Neural progenitor cell (in vitro differentiated cells): ENCODE measurements at places on chromosomes 1 and 21. TPM values are rescaled to one million over a fixed set of nuclear protein-coding genes. Genes with fewer than 3 reads are reported as not detected.

DNA sequence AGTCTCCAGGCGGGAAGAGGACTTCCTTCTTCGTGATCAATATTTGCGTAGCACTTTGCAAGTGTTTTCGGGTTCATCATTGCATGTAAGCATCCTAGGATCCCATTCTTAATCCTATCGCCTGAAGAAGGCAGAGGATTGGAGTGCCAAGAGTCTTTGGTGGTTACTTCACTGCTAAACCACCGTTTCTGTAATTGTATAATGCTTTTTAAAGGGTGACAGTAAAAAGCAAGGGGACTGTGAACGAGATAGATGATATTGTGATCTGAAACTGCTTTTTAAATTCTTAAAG lies 345 bp upstream of the ALDH9A1 start:
- no peak overlapping the region for H3K27ac ChIP-seq
- DNase-seq: no peak
- peaks cover 10% of the 10 kb centered on the region for H3K4me1 ChIP-seq
- peak overlapping the region; percentile 85 for H3K4me3 ChIP-seq
- H3K36me3 ChIP-seq: no peaks in the 10 kb centered on the region

DNA sequence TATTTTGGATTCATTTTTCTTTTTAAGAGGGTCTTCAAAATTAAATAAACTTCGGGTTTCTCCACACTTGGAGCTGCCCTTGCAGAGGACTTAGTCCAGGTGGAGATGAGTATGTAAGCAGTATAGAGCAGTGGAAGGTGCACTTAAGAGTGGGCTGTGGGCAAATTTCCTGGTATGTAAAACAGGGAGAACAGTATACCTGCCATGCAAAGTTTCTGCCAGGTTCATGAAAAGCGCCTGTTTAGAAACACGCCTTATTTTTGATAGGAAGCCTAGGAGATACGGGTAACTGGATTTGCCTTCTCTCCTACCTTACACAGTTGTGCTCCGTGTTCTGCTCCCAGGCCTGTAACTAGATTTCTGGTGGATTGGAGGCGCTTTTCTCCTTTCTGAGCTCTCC lies 1.2 kb downstream of the KDM4A start:
- peak; percentile 16 for DNase-seq
- H3K36me3 ChIP-seq: peaks cover 9% of the 10 kb centered on the region
- peaks cover 15% of the 10 kb centered on the region for H3K4me1 ChIP-seq

DNA sequence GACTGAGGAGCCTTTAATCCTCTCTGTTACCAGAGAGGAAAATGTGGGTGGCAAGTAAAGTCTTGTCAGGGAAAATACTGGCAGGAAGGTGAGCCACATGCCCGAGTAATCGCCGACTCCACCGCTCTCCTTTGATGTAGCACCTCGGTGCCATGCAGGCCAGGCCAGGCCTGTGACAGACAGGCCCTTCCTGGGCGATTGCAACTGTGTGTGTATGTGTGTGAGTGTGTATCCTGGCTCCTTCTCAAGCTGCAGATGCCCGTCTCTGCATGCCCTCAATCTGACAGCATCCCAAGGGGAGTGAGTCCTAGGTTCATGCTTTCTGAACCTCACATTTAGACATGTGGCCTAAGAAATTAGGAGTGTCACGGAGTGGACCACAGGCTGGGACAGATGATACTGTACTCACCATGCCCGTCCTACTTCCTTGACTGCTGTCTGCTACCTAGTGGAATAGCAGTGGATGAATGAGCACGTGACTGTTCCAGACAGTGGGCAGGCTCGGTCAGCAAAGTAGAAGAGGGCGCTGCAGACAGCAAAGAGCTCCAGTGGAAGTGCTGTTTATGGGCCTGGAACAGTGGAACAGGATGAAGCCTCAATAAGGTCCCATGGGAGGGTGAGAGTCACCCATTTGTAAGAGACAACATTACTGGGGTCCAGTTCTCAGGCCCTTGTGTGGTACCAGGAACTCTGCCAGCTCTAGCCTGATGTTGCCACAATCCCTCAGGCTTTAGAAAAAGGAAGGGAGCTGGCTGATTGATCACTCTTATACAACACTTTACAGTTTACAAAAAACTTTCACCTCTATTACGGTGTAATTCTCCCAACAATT lies 25.3 kb downstream of the SERTAD4 start:
- DNase-seq: no peak
- peaks cover 25% of the 10 kb centered on the region for H3K4me1 ChIP-seq
- H3K36me3 ChIP-seq: no peaks in the 10 kb centered on the region
- H3K4me3 ChIP-seq: no peak overlapping the region
- no peak overlapping the region for H3K27ac ChIP-seq
- H3K27me3 ChIP-seq: peaks cover 27% of the 10 kb centered on the region

- H3K36me3 ChIP-seq: no peaks in the 10 kb centered on the region
- H3K27ac ChIP-seq: no peak overlapping the region
- no peak for DNase-seq
- H3K27me3 ChIP-seq: no peaks in the 10 kb centered on the region
- H3K4me1 ChIP-seq: no peaks in the 10 kb centered on the region
Observed at GRCh38 chr1:14106126-14106525, 406.1 kb downstream of the PRDM2 start.

GRCh38 chr1:22739648-22740385 lies 29.2 kb downstream of the EPHB2 start:
- H3K27ac ChIP-seq: no peak overlapping the region
- no peak for DNase-seq
- no peaks in the 10 kb centered on the region for H3K27me3 ChIP-seq
- peaks cover 24% of the 10 kb centered on the region for H3K4me1 ChIP-seq
- H3K4me3 ChIP-seq: no peak overlapping the region
- H3K36me3 ChIP-seq: no peaks in the 10 kb centered on the region

DNA sequence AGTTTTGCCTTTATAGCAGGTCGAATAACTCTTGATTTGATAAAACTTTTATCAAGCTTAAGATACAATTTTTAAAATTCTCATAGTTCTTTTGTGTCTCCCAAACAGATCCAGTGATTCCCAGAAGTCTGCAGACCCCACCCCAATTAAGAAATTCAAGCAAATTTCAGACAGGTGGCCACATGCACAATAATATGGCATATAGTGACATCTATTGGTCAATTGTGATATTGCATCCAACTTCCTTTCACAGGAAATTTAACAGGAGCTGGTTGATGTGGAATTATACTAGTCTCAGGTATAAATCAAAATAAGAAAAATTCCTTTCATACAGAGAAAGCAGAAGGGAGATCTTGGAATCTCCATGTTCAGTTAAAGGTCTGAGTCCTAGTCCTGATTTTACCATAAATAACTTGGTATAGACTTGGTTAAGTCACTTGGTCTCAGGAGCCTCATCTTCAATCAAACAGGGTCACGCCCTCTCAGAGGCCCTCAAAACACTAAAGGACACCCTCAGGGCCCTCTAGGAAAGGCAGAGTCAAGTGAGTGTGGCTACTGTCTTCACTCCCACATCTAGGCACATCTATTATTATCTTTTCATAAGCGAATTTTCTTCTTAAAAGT lies 24.1 kb downstream of the PIGM start:
- H3K36me3 ChIP-seq: no peaks in the 10 kb centered on the region
- H3K27ac ChIP-seq: no peak overlapping the region
- H3K27me3 ChIP-seq: peaks cover 36% of the 10 kb centered on the region

- DNase-seq: no peak
- no peaks in the 10 kb centered on the region for H3K36me3 ChIP-seq
- H3K27ac ChIP-seq: no peak overlapping the region
- H3K27me3 ChIP-seq: no peaks in the 10 kb centered on the region
- H3K4me1 ChIP-seq: no peaks in the 10 kb centered on the region
Observed at GRCh38 chr1:208944981-208945451, 638.5 kb upstream of the CAMK1G start.

GRCh38 chr1:84738237-84738636 lies 48.0 kb upstream of the SSX2IP start:
- no peaks in the 10 kb centered on the region for H3K36me3 ChIP-seq
- no peak overlapping the region for H3K27ac ChIP-seq
- no peak for DNase-seq
- no peaks in the 10 kb centered on the region for H3K27me3 ChIP-seq
- peaks cover 12% of the 10 kb centered on the region for H3K4me1 ChIP-seq
- H3K4me3 ChIP-seq: no peak overlapping the region

- H3K27me3 ChIP-seq: no peaks in the 10 kb centered on the region
- DNase-seq: no peak
- peaks cover 25% of the 10 kb centered on the region for H3K4me1 ChIP-seq
Observed at GRCh38 chr1:6103111-6103853, 57.6 kb downstream of the KCNAB2 start.

- DNase-seq: no peak
- H3K4me3 ChIP-seq: no peak overlapping the region
- no peaks in the 10 kb centered on the region for H3K27me3 ChIP-seq
- H3K36me3 ChIP-seq: no peaks in the 10 kb centered on the region
- H3K4me1 ChIP-seq: peaks cover 25% of the 10 kb centered on the region
- H3K27ac ChIP-seq: no peak overlapping the region
Observed at GRCh38 chr1:6098303-6099215, 52.9 kb downstream of the KCNAB2 start.

DNA sequence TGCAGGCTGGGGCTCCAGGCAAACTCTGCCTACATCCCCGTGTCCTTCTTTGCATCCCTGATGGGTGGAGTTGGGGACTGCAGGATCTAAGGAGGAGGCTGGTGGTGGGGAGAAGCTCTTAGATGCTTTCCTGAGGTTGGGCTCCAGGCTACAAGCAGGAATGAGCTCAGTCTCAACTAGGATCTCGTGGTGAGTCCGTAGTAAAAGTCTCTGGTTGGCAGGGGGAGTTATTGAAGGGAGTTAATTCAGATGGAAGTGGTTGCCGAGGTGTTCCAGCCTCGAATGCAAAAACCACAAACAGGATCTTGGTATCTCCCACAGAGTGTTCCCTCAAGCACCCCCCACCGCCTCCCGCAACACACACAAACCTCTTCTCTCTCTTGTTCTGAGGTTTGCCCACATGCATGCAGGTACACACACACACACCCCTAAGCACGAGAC lies 35.0 kb downstream of the TMCC2 start:
- H3K27ac ChIP-seq: no peak overlapping the region
- peaks cover 31% of the 10 kb centered on the region for H3K4me1 ChIP-seq
- no peak overlapping the region for H3K4me3 ChIP-seq
- DNase-seq: no peak
- no peaks in the 10 kb centered on the region for H3K36me3 ChIP-seq

The OR2L2 gene
- total RNA-seq: not detected in 2 replicates

The GNAT2 gene
- total RNA-seq: 0.25 TPM in 1 of 2 replicates, not detected in the other

The CFHR5 gene
- not detected in 2 replicates for total RNA-seq

The SPTA1 gene
- not detected in 2 replicates for total RNA-seq

The LEPROT gene
- 44.3 and 49.2 TPM in 2 replicates for total RNA-seq

The C8A gene
- not detected in 2 replicates for total RNA-seq

The LCE1B gene
- not detected in 2 replicates for total RNA-seq

The LRP8 gene
- 15.6 and 25.7 TPM in 2 replicates for total RNA-seq

The FAM72B gene
- 36.9 and 48.4 TPM in 2 replicates for total RNA-seq

The ETS2 gene
- 18.8 and 22.4 TPM in 2 replicates for total RNA-seq
